Right atrium auricular region (tissue), 2 donors: ENCODE measurements at places on chromosomes 16 and 17. TPM values are rescaled to one million over a fixed set of nuclear protein-coding genes. Genes with fewer than 3 reads are reported as not detected.

DNA sequence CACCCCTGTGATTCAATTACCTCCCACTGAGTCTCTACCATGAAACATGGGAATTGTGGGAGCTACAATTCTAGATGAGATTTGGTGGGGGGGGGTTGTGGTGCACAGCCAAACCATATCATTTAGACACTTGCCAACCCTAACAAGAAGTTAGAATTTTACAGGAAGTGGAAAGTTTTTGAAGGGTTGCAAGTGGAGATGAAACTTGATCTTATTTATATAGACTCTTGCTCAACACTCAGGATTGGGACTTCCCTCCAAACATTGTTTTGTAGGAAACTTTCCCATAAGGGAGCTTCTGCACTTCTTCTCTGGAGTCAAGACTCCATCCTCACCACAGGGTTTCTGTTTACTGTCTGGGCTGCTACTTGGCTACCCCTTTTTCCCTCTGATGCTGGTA is 266.7 kb upstream of the CDH11 start:
- H3K4me1 ChIP-seq: no peaks in the 10 kb centered on the region
- no peak for DNase-seq
- H3K4me3 ChIP-seq: no peak overlapping the region
- no peaks in the 10 kb centered on the region for H3K27me3 ChIP-seq
- H3K36me3 ChIP-seq: no peaks in the 10 kb centered on the region
- no peak overlapping the region for H3K27ac ChIP-seq

DNA sequence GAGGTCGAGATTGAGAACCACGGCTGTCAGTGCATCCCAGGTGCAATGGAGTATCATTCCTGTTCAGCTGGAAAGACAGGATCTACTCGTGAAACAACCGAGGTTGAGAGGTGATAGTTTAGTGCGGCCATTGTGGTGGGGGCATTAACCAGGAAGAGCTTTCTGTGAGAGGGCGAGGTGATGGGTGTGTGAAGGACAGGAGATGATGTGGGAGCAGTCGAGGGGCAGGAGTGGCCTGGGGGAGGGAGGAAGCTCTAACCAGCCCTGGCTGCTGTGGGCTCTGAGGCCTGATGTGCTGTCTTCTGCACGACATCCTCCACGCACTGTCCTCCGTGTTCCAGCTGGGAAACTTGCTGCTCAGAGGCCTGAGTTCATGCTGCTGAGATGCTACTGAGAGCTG is 22.0 kb downstream of the GOSR2 start:
- H3K27ac ChIP-seq: no peak overlapping the region
- no peak for DNase-seq
- H3K4me3 ChIP-seq: no peak overlapping the region
- H3K27me3 ChIP-seq: no peaks in the 10 kb centered on the region

DNA sequence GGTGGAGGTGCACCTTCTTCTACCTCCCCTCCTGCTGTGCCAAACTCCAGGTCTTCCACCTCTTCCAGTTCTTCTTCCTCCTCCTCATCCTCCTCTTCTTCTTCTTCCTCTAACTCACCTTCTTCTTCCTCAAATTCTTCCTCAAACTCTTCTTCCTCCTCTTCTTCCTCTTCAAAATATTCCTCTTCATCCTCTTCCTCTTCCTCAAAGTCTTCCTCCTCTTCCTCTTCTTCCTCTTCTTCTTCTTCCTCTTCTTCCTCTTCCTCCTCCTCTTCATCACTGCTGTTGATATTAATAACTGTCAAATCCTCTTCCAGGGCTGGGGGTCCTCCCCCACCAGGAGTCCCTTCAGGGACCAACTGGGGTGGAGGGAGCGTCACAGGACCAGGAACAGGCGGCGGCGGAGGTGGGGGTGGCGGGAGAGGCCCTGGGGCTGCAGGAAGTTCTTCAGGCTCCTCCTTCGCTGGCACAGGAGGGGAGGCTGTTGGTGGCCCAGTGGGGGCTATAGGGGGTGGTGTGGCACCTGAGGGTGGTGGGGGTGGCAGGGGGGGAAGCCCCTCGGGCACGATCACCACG is 30.7 kb upstream of the ALOX15 start:
- H3K27me3 ChIP-seq: no peaks in the 10 kb centered on the region
- H3K4me3 ChIP-seq: no peak overlapping the region
- H3K4me1 ChIP-seq: no peaks in the 10 kb centered on the region
- no peak overlapping the region for H3K27ac ChIP-seq

- no peak for DNase-seq
- H3K36me3 ChIP-seq: no peaks in the 10 kb centered on the region
- no peak overlapping the region for H3K4me3 ChIP-seq
- H3K27me3 ChIP-seq: no peaks in the 10 kb centered on the region
Observed at GRCh38 chr16:11099672-11100205, 155.4 kb downstream of the CLEC16A start.

- H3K27ac ChIP-seq: no peak overlapping the region
- no peaks in the 10 kb centered on the region for H3K4me1 ChIP-seq
- H3K27me3 ChIP-seq: no peaks in the 10 kb centered on the region
- H3K4me3 ChIP-seq: no peak overlapping the region
- no peak for DNase-seq
- H3K36me3 ChIP-seq: no peaks in the 10 kb centered on the region
Observed at GRCh38 chr17:8832711-8833352, 33.7 kb upstream of the MFSD6L start.

DNA sequence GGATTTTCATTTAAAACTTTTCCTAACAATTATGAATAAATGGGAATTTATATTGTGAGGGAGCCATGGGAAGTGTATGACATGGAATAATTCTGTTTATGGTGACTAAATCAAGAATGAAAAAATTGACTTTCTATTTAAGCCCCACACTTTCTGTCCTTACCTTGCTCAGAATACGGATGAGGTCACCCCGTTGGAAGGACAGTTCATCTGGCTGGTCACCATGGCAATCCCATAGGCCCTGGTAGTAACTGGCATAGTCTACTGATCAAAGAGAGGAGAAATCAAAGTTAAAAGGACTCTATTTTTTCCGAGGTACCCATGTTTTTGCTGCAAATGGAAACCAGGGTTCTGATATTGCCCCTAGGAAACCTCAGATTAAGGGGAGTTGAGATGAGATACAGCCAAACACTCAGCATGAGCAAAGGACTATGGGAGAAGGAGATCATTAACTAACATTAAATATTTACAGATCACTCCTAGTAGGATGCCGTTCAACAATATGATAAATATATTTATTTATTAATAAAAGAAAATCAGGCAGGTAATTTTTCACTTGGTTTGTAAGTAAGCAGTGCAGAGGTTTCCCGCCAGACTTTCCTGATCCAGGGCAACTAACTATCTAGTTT is 54.9 kb downstream of the SNX11 start:
- H3K4me3 ChIP-seq: no peak overlapping the region
- H3K27me3 ChIP-seq: no peaks in the 10 kb centered on the region
- DNase-seq: no peak
- no peak overlapping the region for H3K27ac ChIP-seq
- H3K36me3 ChIP-seq: no peaks in the 10 kb centered on the region

DNA sequence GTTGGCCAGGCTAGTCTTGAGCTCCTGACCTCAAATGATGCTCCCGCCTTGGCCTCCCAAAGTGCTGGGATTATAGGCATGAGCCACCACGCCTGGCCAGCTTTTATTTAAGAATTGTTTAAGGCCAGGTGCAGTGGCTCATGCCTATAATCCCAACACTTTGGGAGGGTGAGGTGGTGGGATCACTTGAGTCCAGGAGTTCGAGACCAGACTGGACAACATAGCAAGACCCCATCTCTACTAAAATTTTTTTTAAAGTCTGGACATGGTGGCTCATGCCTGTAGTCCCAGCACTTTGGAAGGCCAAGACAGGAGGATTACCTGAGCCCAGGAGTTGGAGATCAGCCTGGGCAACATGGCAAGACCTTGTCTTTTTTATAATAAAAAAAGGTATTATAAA is 5.2 kb downstream of the PLXDC1 start:
- no peak overlapping the region for H3K27ac ChIP-seq
- no peak for DNase-seq
- no peaks in the 10 kb centered on the region for H3K36me3 ChIP-seq
- peaks cover 4% of the 10 kb centered on the region for H3K27me3 ChIP-seq

- no peak overlapping the region for H3K4me3 ChIP-seq
- no peaks in the 10 kb centered on the region for H3K36me3 ChIP-seq
- no peaks in the 10 kb centered on the region for H3K27me3 ChIP-seq
- no peak for DNase-seq
- no peak overlapping the region for H3K27ac ChIP-seq
Observed at GRCh38 chr16:64532117-64532516, 589.7 kb downstream of the CDH11 start.

GRCh38 chr17:79301469-79301868 is 226.8 kb downstream of the ENGASE start:
- H3K4me1 ChIP-seq: peaks cover 19% of the 10 kb centered on the region
- no peak overlapping the region for H3K27ac ChIP-seq
- no peaks in the 10 kb centered on the region for H3K27me3 ChIP-seq
- DNase-seq: no peak
- H3K4me3 ChIP-seq: no peak overlapping the region
- H3K36me3 ChIP-seq: no peaks in the 10 kb centered on the region

GRCh38 chr17:60468371-60468770 is 46.1 kb downstream of the CHCT1 start:
- H3K36me3 ChIP-seq: no peaks in the 10 kb centered on the region
- peak overlapping the region; percentile 14 for H3K27ac ChIP-seq
- H3K4me3 ChIP-seq: no peak overlapping the region
- peaks cover 33% of the 10 kb centered on the region for H3K4me1 ChIP-seq

DNA sequence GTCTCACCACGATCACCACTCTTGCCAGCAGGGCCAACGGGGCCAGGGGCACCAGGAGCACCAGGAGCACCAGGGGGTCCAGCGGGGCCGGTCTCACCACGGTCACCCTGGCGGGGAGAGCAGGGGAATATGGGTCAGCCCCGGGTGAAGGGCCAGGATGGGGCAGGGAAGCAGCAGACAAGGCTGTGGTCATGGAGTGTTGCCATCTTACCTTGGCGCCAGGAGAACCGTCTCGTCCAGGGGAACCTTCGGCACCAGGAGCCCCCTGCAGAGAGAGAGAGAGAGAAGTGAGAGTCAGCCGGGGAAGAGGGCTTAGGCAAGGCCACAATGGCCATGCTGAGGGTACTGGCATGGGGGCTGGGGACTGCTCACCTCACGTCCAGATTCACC is 12.9 kb downstream of the COL1A1 start:
- no peak overlapping the region for H3K4me3 ChIP-seq
- no peaks in the 10 kb centered on the region for H3K27me3 ChIP-seq
- no peak overlapping the region for H3K27ac ChIP-seq
- no peaks in the 10 kb centered on the region for H3K4me1 ChIP-seq
- peaks cover 50% of the 10 kb centered on the region for H3K36me3 ChIP-seq
- no peak for DNase-seq

DNA sequence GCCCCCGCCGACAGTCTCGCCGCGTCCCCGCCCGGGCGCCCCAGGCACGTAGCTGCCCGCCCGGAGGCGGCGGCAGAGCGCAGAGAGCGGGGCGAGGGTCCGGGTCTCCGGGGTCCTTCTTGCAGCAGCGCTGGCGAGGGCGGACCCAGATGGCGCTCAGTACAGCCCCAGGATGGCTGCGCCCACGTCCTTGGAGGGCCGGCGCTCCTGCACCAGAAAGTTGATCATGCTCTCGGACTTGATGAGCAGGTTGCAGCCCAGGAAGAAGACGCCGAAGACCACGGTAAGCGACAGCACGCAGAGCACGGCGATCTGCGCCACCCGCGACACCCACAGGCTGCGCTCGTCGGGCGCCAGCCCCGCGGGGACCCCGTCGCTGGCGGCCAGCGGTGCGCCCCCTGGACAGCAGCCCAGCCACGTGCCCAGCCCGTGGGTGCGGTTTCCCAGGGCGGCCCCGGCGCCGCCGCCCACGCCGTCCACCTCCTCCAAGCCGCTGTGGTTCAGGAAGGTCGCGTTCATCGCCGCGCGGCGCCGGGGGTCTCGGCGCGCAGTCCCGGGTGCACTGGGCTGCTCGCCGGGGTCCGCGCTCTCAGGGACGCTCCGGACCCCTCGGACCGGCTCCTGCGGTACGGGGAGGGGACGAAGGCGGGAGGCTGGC is 435 bp downstream of the RPRML start:
- DNase-seq: no peak
- no peaks in the 10 kb centered on the region for H3K27me3 ChIP-seq
- H3K4me1 ChIP-seq: peaks cover 23% of the 10 kb centered on the region
- H3K36me3 ChIP-seq: no peaks in the 10 kb centered on the region
- peak overlapping the region; percentile 66 for H3K4me3 ChIP-seq

- DNase-seq: no peak
- H3K36me3 ChIP-seq: peaks cover 29% of the 10 kb centered on the region
Observed at GRCh38 chr17:29291163-29291752, 2.7 kb downstream of the NUFIP2 start.

DNA sequence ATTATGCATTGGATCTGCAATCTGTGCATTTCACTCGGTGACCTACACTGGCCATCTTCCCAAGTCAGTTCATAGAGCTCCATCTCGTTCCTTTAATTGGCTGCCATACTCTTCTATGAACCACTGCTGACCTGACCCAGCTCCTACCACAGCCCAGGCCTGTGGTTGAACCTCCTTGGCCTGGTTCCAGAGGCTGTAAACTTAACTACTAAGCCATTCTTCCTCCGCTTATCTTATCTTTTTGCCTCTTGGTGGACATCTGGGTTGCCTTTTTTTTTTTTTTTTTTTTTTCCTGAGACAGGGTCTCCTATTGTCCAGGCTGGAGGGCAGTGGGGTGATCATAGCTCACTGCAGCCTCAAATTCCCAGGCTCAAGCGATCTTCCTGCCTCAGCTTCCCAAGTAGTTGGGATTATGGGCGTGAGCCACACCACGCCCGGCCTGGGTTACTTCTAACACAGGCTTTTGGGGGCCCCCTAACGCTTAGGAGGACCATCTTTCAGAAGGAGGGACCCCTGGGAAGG is 18.3 kb downstream of the COQ7 start:
- H3K27me3 ChIP-seq: no peaks in the 10 kb centered on the region
- H3K36me3 ChIP-seq: peaks cover 8% of the 10 kb centered on the region
- DNase-seq: no peak
- no peak overlapping the region for H3K27ac ChIP-seq
- no peak overlapping the region for H3K4me3 ChIP-seq

DNA sequence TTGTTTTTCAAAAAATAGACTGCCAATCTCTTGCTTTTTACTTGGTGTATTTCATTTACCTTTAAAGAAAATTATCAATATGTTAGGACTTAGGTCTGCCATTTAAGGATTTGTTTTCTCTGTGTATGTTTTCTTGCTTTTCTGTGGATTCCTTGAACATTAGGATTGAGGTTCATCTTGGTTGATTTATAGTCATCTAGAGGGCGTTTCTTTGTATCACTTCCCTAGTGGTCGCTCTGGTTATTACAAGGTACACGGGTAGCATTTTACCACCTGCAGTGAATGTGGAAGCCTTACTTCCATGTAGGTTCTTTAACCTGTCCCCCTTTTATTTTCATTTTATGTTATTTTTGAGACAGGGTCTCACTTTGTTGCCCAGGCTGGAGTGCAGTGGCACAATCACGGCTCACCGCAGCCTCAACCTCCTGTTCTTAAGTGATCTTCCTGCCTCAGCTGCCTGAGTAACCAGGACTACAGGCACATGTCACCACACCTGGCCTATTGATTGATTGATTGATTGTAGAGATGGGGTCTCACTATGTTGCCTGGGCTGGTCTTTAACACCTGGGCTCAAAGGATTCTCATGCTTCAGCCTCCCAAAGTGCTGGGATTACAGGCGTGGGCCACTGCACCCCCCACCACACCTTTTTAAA is 35.2 kb upstream of the CBX4 start:
- H3K36me3 ChIP-seq: no peaks in the 10 kb centered on the region
- H3K27me3 ChIP-seq: no peaks in the 10 kb centered on the region
- no peak overlapping the region for H3K27ac ChIP-seq

- H3K4me3 ChIP-seq: no peak overlapping the region
- H3K27ac ChIP-seq: no peak overlapping the region
- H3K27me3 ChIP-seq: no peaks in the 10 kb centered on the region
- H3K4me1 ChIP-seq: no peaks in the 10 kb centered on the region
Observed at GRCh38 chr16:61813339-61813738, 222.9 kb downstream of the CDH8 start.

The KCNH4 gene
- 0.35 TPM for total RNA-seq

The SLFN14 gene
- not detected for total RNA-seq

The TNFSF12 gene
- 50.2 TPM for total RNA-seq

The KRT32 gene
- total RNA-seq: not detected

The COQ9 gene
- total RNA-seq: 153 TPM

The MYH2 gene
- total RNA-seq: not detected

The CCDC92B gene
- total RNA-seq: not detected

The TP53TG3B gene
- not detected for total RNA-seq
